ENCODE measurements at places on chromosomes 3 and 15. TPM values are rescaled to one million over a fixed set of nuclear protein-coding genes. Genes with fewer than 3 reads are reported as not detected.
A peak's percentile ranks its signal among the peaks of the same experiment; 100 is the strongest.

Gene TRPM1
- under 0.01 TPM for total RNA-seq

DNA sequence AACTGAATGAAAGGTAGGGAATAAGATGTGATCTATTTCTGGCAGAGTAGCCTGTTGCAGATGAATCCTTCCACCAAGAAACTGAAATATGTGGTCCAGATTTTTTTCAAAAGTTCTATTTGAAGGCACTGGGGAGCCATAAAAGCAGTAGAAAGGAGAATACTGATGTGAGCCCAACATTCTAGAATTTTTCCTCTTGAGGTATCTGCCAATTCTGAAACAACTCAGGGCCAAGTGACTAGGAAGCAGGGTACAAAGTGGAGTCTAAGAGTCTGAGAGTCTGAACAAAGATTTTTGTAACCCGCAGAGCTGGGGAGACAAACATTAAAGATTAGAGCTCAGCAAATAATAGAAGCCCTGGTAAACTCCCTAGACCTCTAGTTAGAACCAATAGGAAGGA is 58.3 kb upstream of the SLCO3A1 start:
- DNase-seq: no peak

DNA sequence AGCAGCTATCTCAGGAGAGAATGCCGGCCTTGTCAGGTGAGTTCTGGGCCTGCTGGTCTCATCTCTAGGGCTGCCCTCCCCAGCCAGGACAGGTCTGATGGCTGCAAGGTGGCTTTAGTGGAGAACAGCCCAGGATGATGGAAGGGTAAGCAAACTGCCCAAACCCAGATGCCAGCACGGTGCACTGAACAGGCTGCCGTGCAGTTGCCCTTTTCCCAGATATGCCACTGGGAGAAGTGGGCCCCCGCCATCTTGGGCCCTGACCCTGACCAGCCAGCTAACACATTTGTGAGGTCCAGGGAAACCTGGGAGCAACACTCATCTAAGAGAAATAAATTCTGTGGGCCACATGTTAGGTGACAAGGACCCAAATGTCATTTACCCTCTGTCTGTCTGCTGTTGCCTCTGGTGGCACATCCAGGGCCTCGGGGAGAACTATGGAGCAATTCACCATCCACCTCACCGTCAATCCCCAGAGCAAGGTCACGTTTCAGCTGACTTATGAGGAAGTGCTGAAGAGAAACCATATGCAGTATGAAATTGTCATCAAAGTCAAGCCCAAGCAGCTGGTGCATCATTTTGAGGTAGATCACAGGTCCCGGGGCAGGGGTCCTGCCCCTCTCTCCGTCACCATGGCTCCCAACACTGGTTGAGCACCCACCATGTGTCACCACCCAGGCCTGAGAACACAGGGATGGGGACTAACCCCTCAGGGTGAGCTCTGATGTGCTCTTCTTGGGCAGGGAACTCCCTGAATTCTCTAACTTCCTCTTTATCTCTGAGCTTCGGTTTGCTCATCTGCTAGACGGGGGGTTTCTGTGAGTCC is 1.8 kb downstream of the ITIH1 start:
- peak; percentile 33 for DNase-seq

DNA sequence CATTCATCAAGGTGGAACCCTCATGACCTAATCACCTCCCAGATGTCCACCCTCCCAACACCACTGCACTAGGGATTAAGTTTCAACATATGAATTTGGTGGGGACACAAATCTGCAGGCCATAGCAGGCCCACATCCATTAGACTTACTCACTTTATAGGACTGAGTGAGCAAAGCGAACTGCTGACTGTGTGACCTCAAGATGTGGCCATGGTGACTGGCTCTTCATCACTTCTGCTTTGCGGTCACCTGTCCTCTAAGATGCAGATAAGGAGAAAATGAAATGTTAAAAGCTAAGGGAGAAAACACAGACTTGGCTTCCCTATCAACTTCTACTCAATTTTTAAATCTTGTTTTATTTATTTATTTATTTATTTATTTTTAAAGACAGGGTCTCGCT is 14.5 kb upstream of the DCP1A start:
- DNase-seq: peak; percentile 44

Measured in hematopoietic multipotent progenitor cell (in vitro differentiated cells).